ENCODE measurements at places on chromosomes 2 and 18.

DNA sequence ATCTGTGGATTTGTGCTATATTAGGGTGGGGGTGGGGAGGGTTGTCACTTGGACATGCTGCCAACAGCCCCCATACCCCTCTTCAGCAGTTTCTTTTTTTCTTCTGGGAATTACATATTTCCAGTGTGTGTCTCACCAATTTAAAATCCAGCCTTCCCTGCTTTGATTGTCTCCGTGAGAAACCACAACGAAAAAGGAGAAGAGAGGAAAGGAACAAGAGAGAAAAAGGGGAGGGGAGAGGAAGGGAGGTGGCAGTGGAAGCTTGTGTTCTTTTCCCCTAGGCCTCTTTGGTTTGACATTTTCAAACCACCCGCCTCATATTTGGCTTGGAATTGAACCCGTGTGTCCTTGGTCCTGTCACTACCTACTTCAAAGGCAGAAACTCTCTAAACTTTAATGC lies 860 bp downstream of the CTNNA2 start:
- DNase-seq, result no peak

- peak; percentile 85 for DNase-seq
These were observed 7.2 kb downstream of the SMYD1 start for GRCh38 chr2:88074854-88075292.

- DNase-seq, result no peak
These were observed 94.4 kb downstream of the RAPH1 start for GRCh38 chr2:203440671-203441070.

- DNase-seq, result no peak
These were observed 34.2 kb downstream of the ADI1 start for GRCh38 chr2:3485166-3485565.

- peak; percentile 9 for DNase-seq
These were observed 169.2 kb upstream of the NCK2 start for GRCh38 chr2:105575499-105576025.

GRCh38 chr2:119574864-119575263 lies 30.6 kb downstream of the CFAP221 start:
- DNase-seq, result no peak

GRCh38 chr2:36530983-36531354 lies 67.0 kb downstream of the FEZ2 start:
- DNase-seq, result peak; percentile 77

DNA sequence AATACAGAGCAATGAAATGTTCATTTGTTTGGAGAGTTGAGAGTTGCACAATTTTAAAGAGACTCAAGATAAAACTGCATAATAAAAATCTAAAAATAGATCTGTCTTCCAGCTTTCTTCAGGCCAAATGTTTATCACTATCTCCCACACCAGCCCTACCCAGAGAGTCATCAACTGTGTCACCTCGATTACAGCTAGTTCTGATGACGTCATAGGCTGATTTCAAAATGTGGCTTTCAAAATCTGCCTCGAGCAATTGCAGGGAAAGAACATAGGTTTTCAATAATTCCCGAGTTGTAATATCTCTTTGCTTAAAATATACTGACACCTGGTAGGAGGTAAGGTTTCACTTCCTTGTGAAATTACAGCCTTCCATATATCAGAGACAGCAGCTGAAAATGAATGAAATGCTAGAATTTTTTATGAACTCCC lies 677.6 kb upstream of the ID2 start:
- peak; percentile 97 for DNase-seq

DNA sequence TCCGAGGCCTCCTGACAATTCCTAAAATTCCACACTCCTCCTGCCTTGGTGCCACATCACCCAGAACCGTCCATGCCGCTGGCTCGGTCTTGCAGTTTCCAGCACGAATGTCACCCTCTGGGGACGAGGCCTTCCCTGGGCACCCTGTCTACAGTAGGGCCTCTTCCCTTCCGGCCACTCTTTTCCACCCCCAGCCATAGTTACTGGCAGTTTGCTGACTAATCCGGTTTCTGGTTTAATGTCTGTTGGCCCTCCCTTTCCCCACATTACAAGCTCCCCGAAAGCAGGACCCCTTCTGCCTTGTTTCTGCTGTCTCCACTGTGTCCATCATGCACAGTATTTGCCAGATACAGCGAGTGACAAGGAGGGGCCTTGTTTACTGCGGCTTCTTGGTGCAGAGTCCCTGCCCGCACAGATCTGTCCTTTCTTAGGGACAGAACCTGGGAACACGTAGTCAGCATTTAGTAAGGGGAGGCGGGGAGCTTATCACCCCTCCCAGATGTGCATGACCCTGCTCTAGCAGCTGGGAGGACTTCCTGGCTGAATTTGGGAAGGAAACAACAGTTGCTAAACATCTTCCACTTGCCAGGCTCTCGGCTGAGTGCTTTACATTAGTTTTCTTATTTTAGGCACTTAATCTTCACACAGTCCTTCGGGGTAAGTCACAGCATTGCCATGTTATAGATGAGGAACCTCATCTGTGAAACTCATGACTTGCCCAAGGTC lies 23.6 kb upstream of the CATIP start:
- no peak for DNase-seq

DNA sequence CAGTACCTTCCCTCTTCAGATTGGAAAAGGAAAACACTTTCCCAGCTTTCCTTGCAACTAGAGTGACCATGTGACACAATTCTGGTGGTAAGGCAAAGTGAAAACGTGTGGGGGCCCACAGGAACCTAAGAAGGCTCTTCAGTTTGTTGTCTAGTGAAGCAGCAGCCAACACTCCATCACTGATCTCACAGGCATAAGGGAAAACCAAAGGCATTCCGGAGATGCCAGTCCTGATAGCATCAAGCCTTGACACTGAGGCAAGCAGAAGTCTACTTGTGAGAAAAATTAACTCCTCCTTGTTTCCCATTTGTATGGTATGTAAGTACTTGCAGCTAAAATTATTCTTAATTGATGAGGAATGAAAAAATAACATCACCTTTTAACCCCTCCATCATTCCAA lies 88.3 kb downstream of the ETAA1 start:
- DNase-seq, result peak; percentile 4

GRCh38 chr18:12005538-12006487 lies 24.5 kb downstream of the IMPA2 start:
- DNase-seq, result peak; percentile 26

DNA sequence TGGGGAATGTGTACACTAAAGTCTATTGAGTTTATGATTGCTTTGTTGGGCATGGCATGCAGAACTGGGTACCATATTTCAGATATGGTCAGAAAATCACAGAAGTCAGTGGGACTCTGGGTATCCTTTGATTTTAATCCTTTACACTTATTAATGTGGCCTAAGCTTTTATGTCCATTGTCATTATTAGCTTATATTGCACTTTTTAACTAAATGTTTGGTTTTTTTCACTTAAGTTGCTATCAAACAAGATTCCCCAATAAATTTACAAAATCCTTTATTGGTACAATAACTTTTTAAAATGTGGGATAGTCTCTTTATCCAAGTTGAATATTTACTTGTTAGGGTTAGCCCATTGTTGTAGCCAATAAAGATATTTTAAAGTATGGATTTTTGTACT lies 234.1 kb upstream of the NRP2 start:
- DNase-seq, result no peak

- no peak for DNase-seq
These were observed 78.3 kb downstream of the EVA1A start for GRCh38 chr2:75482398-75482797.

- peak; percentile 88 for DNase-seq
These were observed 146.0 kb downstream of the SETBP1 start for GRCh38 chr18:44826418-44827259.

- no peak for DNase-seq
These were observed 17.3 kb downstream of the SPRED2 start for GRCh38 chr2:65415091-65415490.

DNA sequence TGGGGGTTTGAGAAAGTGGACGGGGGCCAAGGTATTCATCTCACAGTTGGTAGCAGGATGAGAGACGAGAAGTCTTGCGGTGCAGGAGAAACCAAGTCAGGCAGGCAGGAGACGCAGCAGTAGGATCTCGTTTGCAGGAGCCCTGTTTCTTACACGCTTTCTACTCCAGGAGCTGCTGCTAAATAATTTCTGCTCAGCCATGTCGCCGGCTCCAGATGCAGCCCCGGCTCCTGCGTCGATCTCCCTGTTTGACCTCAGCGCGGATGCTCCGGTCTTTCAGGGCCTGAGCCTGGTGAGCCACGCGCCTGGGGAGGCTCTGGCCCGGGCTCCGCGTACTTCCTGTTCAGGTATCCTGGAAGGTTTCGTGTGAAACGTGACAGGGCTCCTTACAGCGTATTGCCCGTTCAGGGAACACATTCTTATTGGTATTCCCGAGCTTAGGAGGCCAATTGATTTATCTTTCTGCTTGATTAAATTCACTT lies 494 bp downstream of the ANKZF1 start:
- peak; percentile 79 for DNase-seq

DNA sequence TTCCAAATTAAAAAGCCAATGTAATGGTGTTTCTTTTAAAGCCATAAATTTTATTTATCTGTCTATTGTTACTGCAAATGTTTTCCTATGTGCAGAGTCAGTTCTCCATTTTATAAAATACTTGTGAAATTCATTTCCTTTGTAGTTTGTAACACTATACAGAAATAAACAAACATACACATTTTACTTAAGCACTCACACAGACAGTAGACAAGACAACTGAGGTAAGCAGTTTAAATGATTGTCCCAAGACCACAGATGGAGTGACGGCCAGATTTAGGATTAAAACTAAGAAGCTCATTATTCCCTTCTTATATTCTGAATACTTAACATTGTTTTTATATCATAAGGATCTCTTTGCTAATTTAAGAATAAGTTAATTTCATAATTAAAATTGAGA lies 100.9 kb downstream of the BAZ2B start:
- peak; percentile 9 for DNase-seq

- no peak for DNase-seq
These were observed 40.7 kb upstream of the BBS5 start for GRCh38 chr2:169438466-169439072.

GRCh38 chr2:86048888-86049287 lies 56.8 kb downstream of the POLR1A start:
- DNase-seq, result no peak

GRCh38 chr18:73232933-73233332 lies 365.1 kb upstream of the NETO1 start:
- DNase-seq, result no peak

DNA sequence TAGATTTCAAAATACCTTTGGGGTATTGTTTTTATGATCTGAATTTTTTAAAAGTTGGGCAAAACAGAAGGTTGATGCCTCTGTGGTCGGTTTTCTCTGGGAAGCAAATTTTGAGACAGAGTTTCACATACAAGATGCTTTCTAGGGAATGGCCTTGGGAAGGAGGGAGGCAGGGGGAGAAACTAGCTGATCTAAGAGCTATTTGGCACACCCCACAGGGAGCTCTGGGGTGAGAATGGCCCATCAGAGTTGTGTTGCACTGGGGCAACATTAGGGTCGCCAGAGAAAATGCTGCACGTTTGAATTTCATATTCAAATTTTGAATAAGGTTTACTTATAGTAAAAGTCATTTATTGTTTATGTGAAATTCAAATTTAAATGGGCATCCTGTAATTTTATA lies 11.9 kb upstream of the ADAM23 start:
- no peak for DNase-seq

GRCh38 chr2:217895070-217895635 lies 107.6 kb downstream of the TNS1 start:
- DNase-seq, result no peak

- no peak for DNase-seq
These were observed 165.3 kb downstream of the ARL4C start for GRCh38 chr2:234331566-234331965.

DNA sequence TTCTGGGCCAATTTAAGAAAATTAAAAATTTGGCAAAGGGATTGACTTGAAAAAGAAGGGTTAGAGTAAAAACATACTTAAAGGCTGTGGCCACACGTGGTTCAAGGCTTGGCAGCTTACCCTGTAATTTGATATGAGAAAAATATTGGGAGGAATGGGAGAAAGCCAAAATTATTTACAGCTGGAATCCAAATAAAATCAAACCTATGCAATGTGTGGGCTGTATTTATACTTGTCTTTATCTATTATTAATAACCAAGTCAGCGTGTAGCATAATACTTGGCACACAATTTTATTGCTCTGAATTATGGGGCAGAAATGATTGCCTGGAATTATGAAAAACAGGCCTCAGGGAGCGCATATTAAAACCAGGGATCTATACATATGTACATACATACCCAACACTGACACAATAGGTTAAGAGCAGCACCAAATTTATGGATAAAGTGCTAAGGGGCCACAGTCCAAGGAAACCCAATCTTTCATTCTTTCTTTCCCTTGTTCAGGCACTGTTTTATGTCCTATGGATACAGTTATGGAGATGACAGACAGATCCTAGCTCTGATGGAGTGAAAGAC lies 35.6 kb downstream of the FAM124B start:
- DNase-seq, result peak; percentile 17

DNA sequence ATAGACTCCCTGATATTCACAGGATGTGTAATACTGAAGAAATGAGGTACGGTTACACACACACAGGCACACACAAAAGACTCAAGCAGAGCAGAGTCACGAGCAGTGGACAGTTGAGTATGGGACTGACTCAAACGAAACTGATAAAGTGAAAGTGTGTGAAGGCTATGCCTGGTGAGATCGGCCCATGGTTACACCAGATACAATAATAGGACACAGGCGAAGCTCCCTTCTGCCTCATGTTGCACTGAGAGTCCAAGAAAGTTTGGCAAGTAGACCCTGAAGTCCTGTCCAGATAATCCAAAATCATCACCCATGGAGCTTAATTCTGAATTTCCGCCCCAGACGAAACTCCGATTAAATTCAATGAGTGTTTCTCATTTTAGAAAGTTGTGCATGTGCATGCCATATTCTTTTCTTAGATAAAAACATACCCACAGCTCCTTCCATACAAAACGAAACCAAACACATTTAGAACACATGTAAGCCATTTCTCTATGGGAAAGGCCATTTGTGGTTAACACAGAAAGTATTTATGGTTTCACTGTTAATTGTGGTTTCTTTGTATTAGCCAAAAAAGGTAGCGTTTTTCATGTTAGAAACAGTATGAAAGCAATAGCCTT lies 567.6 kb downstream of the PLCL1 start:
- DNase-seq, result peak; percentile 79

- peak; percentile 86 for DNase-seq
These were observed 847 bp downstream of the HOXD8 start for GRCh38 chr2:176130147-176130956.

- DNase-seq, result no peak
These were observed 32.8 kb downstream of the MYOM1 start for GRCh38 chr18:3186678-3187658.

DNA sequence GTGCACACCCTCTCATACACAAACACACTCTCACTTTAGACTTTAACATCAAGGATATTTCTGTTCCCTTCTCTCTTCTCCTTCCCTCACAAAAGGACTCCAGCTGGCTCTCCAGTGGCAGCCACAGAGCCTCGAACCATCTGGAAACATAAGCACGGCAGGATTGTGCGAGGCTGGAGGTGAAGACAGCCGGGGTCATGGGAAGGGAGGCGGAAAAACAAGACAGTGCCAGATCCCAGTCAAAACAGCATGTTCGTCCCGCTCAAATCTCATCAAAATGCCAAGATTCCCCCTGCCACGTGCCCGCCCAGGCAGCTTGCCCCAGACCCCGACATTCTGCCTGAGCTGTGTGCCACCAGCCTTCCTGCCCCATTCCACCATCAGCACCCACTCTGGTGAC lies 180.3 kb downstream of the ZBTB7C start:
- no peak for DNase-seq
